Activated gamma-delta T cell treated with Interleukin-2 at 50 U/mL for 16 hours (primary cell): ENCODE measurements at places on chromosomes 7 and 10.

- no peak for DNase-seq
Observed at GRCh38 chr7:96734343-96734742, 24.7 kb upstream of the SEM1 start.

GRCh38 chr7:20201380-20201779, 15.8 kb downstream of the MACC1 start:
- DNase-seq, result no peak

GRCh38 chr10:9229702-9230244, 1175.3 kb downstream of the GATA3 start:
- no peak for DNase-seq

- DNase-seq, result peak; percentile 19
Observed at GRCh38 chr7:135335628-135336139, 102.0 kb downstream of the STRA8 start.

DNA sequence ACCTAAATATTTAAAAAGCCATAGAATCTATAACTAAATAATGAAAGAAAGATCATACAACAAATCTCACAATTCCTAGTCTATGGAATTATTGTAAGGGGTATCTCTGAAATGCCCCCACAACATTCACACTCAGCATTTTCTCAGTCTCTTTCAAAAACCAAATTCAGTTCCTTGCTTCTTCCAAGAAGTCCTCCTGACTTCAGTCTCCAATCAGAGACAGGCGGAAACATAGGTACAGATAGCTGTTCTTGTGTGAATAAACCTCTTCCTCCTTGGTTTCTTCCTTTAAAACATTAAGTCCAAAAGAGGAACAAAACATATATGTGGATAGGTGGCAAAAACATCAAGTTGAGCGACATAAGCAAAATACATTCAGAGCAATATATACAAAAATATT, 13.9 kb upstream of the FBXW4 start:
- DNase-seq, result no peak

GRCh38 chr7:156147756-156148504, 335.7 kb upstream of the SHH start:
- DNase-seq, result no peak

- DNase-seq, result no peak
Observed at GRCh38 chr7:129923709-129924108, 29.1 kb downstream of the UBE2H start.
